ENCODE measurements at places on chromosomes 2 and 18. TPM values are rescaled to one million over a fixed set of nuclear protein-coding genes. Genes with fewer than 3 reads are reported as not detected.
A peak's percentile ranks its signal among the peaks of the same experiment; 100 is the strongest.

GRCh38 chr2:172972005-172972619 is 103.5 kb upstream of the MAP3K20 start:
- H3K36me3 ChIP-seq: peaks cover 18% of the 10 kb centered on the region
- peaks cover 35% of the 10 kb centered on the region for H3K4me1 ChIP-seq
- DNase-seq: no peak
- no peaks in the 10 kb centered on the region for H3K27me3 ChIP-seq
- H3K4me3 ChIP-seq: no peak overlapping the region
- no peak overlapping the region for H3K27ac ChIP-seq

DNA sequence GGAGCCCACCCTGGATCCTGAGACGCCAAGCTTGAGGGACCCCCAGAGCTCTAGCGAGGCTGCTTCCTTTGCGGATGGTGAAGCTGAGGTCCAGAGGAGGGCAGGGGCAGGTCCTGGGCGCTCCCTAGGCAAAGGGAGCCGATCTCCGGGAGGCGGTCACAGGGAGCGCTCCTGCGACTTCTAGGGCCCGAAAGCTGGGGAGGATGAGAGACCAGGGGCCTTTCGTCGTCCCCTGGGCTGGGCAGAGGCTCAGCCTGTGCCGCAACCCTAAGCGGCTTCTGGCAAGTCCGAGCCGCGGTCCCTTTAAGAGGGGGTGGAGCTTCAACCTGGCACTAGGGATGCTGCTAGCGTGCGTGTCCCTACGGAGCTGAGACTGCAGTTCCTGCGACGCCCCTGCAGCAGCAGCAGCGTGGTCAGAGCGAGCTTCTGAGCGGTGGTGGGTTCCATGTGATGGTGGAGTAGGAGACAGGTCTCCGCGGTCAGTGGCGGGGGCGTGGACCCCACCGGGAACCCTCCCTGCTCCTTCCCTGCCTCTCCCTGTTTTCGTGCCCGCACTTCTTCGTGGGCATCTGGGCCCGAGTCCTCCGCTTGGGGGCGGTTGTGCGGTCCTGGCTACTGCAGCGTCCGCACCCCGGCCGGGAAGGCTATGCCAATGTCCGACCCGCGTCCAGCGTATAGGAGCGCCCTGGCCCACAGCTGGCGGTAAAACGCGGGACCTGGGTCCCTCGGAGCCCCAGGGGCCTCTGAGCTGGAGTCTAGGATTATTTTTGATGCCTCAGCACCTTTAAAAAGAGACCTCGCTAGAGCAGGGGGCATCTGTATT is 154.6 kb downstream of the CCDC74A start:
- peaks cover 36% of the 10 kb centered on the region for H3K4me1 ChIP-seq
- peaks cover 6% of the 10 kb centered on the region for H3K36me3 ChIP-seq
- peak overlapping the region; percentile 83 for H3K27ac ChIP-seq

DNA sequence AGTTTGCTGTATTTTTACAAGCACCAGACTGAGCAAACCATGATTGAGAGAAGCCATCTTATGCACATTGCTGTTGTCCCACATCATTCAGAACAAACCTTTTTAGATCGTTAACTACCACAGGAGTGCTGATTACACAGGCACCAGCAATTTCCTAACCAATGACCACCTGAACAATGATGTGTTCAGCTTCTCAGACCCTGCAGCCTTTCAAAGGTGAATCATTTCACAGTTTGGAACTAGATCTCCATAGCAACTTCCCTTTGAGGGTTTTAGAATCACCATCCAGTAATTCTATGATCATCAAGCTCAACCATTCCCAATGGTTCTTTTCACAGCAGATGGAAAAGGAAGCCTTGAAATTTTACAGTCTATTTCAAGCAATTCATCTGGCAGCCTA is 71.4 kb downstream of the OLA1 start:
- peaks cover 20% of the 10 kb centered on the region for H3K4me1 ChIP-seq
- peaks cover 37% of the 10 kb centered on the region for H3K36me3 ChIP-seq
- no peak for DNase-seq
- H3K4me3 ChIP-seq: no peak overlapping the region
- no peaks in the 10 kb centered on the region for H3K27me3 ChIP-seq

The DPYSL5 gene
- total RNA-seq: 2.8 TPM

DNA sequence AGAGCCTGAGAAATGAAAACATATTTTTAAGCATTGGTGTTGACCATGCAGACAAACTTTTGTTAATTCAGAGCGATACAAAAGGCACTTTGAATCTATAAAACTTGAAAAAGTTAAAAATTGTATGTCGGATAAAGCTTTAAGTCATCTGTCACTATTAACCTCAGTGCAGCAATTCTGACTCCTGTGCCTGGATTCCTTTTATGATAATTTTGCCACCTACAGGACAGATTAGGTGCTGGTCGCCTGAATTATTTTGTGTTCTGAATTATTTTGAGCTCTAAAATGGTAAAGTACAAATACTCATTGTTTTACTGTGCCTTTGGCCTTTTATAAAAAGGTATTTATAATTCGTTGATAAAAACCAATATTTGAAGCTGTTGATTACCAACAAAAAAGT is 19.4 kb upstream of the RNF138 start:
- no peak overlapping the region for H3K27ac ChIP-seq
- no peak overlapping the region for H3K4me3 ChIP-seq
- no peaks in the 10 kb centered on the region for H3K4me1 ChIP-seq
- no peak for DNase-seq
- no peaks in the 10 kb centered on the region for H3K27me3 ChIP-seq
- no peaks in the 10 kb centered on the region for H3K36me3 ChIP-seq

The FHOD3 gene
- 16.3 TPM for total RNA-seq

The PRLH gene
- not detected for total RNA-seq

GRCh38 chr18:80196528-80197320 is 50.6 kb downstream of the PARD6G start:
- H3K27me3 ChIP-seq: no peaks in the 10 kb centered on the region
- peak overlapping the region; percentile 38 for H3K4me3 ChIP-seq
- H3K36me3 ChIP-seq: peaks cover 9% of the 10 kb centered on the region
- DNase-seq: no peak
- H3K27ac ChIP-seq: peak overlapping the region; percentile 89

GRCh38 chr2:167689444-167689843 is 558.0 kb downstream of the STK39 start:
- H3K27ac ChIP-seq: no peak overlapping the region
- H3K4me3 ChIP-seq: no peak overlapping the region

- H3K4me1 ChIP-seq: peaks cover 2% of the 10 kb centered on the region
- H3K36me3 ChIP-seq: no peaks in the 10 kb centered on the region
- H3K27ac ChIP-seq: no peak overlapping the region
- no peak overlapping the region for H3K4me3 ChIP-seq
- peaks cover 3% of the 10 kb centered on the region for H3K27me3 ChIP-seq
These were observed 10.5 kb downstream of the DRC1 start for GRCh38 chr2:26412091-26412673.

- H3K4me1 ChIP-seq: no peaks in the 10 kb centered on the region
- H3K4me3 ChIP-seq: no peak overlapping the region
- no peak for DNase-seq
- no peak overlapping the region for H3K27ac ChIP-seq
- H3K36me3 ChIP-seq: no peaks in the 10 kb centered on the region
- H3K27me3 ChIP-seq: peaks cover 39% of the 10 kb centered on the region
These were observed 519.7 kb downstream of the PLCL1 start for GRCh38 chr2:198324071-198324470.

DNA sequence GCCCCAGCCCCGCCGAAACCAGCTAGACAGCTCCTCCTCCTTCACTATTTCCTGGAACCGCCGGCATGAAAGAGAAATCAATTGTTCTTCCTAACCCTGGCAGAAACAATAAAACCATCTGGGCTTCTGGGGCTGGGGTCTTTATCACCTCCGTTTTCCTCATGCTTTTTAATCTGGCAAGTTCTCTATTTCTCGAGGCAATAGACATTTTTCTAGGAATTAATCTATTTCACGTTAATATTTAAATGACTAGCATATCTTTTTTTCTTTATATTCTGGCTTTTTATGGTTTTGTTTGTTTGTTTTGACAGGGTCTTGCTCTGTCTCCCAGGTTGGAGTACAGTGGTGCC is 1.4 kb upstream of the KIF1A start:
- no peaks in the 10 kb centered on the region for H3K36me3 ChIP-seq
- peak overlapping the region; percentile 63 for H3K4me3 ChIP-seq
- no peak for DNase-seq
- H3K27me3 ChIP-seq: peaks cover 75% of the 10 kb centered on the region

GRCh38 chr18:46069524-46069923 is 2.5 kb downstream of the PSTPIP2 start:
- no peaks in the 10 kb centered on the region for H3K27me3 ChIP-seq
- H3K36me3 ChIP-seq: peaks cover 4% of the 10 kb centered on the region
- H3K27ac ChIP-seq: no peak overlapping the region
- DNase-seq: no peak
- no peak overlapping the region for H3K4me3 ChIP-seq
- H3K4me1 ChIP-seq: peaks cover 13% of the 10 kb centered on the region

- H3K4me1 ChIP-seq: no peaks in the 10 kb centered on the region
- DNase-seq: no peak
- H3K27ac ChIP-seq: no peak overlapping the region
- peaks cover 55% of the 10 kb centered on the region for H3K27me3 ChIP-seq
These were observed 252.4 kb upstream of the SALL3 start for GRCh38 chr18:78727057-78727739.

DNA sequence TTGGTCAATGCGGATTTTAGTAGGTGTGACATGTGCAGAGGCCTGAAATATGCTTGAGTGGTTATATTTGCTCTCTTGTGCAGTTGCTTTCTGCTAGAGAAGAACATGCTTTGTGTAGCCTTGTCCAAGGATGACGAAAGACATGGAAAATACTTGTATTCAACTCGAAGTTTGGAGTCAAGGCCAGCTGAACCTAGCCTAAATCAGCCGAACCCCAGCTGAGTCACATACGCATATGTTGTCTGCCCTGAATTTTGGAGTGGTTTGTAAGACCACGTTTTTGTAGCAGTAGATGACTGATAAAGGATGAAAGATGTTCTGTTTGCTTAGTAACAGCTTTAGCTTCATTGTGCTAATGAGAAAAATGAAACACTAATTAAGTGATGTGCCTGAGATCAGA is 22.5 kb upstream of the SPAG16 start:
- peaks cover 10% of the 10 kb centered on the region for H3K4me1 ChIP-seq
- H3K4me3 ChIP-seq: no peak overlapping the region
- no peak overlapping the region for H3K27ac ChIP-seq
- no peaks in the 10 kb centered on the region for H3K36me3 ChIP-seq
- H3K27me3 ChIP-seq: no peaks in the 10 kb centered on the region
- DNase-seq: no peak

The MAB21L4 gene
- total RNA-seq: 2.4 TPM

GRCh38 chr2:162370931-162371330 is 27.0 kb downstream of the GCA start:
- DNase-seq: no peak
- H3K4me1 ChIP-seq: no peaks in the 10 kb centered on the region
- no peak overlapping the region for H3K27ac ChIP-seq
- H3K36me3 ChIP-seq: no peaks in the 10 kb centered on the region

The CCNT2 gene
- 70.0 TPM for total RNA-seq

The RAB6D gene
- total RNA-seq: not detected

DNA sequence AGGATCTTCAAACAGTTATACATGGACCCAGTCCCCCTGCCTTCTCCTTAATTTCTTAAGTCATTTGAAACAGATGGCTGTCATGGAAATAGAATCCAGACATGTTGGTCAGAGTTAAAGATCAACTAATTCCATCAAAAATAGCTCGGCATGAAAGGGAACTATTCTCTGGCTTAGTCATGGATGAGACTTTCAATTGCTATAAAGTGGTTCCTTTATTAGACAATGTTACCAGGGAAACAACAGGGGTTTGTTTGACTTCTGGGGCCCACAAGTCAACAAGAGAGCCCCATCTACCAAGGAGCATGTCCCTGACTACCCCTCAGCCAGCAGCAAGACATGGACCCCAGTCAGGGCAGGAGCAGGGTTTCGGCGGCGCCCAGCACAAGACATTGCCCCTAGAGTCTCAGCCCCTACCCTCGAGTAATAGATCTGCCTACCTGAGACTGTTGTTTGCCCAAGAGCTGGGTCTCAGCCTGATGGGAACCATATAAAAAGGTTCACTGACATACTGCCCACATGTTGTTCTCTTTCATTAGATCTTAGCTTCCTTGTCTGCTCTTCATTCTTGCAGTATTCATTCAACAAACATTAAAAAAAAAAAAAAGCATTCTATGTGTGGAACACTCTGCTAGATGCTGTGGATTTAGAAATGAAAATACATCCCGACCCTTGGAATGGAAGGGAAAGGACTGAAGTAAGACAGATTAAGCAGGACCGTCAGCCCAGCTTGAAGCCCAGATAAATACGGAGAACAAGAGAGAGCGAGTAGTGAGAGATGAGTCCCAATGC is 4.6 kb downstream of the TTR start:
- H3K36me3 ChIP-seq: no peaks in the 10 kb centered on the region
- peaks cover 8% of the 10 kb centered on the region for H3K4me1 ChIP-seq
- H3K27me3 ChIP-seq: no peaks in the 10 kb centered on the region
- DNase-seq: no peak
- no peak overlapping the region for H3K27ac ChIP-seq

The POTEJ gene
- not detected for total RNA-seq

DNA sequence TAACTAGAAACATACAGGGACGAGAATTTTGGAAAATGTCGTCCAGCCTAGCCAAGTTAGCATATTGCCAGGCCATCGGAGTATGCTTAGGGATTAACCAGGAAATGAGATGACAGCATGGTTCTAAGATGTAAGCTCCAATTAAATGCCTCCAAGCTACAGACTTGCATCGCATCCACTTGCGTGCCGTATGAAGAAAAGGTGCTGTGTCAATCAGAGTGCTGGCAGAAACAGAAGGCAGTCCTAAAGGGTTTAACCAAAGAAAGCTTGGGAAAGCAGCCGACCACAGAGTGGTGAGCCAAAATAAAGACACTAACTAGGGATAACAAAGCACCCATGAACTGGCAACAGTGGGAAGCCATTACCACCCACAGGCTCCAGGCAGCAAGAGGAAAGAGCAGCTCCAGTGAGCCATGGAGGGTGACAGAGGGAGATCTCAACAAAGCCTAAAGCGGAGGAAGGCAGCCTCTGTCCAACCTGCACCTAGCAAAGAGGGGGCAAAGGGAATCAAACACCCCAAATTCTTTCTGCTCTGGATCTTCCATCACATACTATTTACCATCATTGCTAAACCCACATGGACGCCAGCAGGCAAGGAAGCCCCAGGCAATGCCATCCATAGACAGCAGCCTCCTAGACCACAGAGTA is 27.6 kb upstream of the SOCS6 start:
- no peak overlapping the region for H3K4me3 ChIP-seq
- peaks cover 3% of the 10 kb centered on the region for H3K27me3 ChIP-seq
- no peaks in the 10 kb centered on the region for H3K4me1 ChIP-seq
- H3K27ac ChIP-seq: no peak overlapping the region

The ICOS gene
- not detected for total RNA-seq

- no peaks in the 10 kb centered on the region for H3K36me3 ChIP-seq
- no peak overlapping the region for H3K27ac ChIP-seq
- DNase-seq: no peak
- H3K27me3 ChIP-seq: no peaks in the 10 kb centered on the region
These were observed 200.5 kb upstream of the GULP1 start for GRCh38 chr2:188091220-188091619.

The IL1B gene
- total RNA-seq: 1.7 TPM

The C1GALT1C1L gene
- 0.38 TPM for total RNA-seq

The ALLC gene
- total RNA-seq: not detected

The AKAIN1 gene
- not detected for total RNA-seq

- DNase-seq: no peak
- H3K4me3 ChIP-seq: no peak overlapping the region
- H3K27me3 ChIP-seq: no peaks in the 10 kb centered on the region
- no peaks in the 10 kb centered on the region for H3K36me3 ChIP-seq
- peak overlapping the region; percentile 75 for H3K27ac ChIP-seq
These were observed 27.1 kb upstream of the FZD5 start for GRCh38 chr2:207796585-207797350.
